CD4-positive, CD25-positive, alpha-beta regulatory T cell (primary cell): ENCODE measurements at places on chromosomes 5 and 9. TPM values are rescaled to one million over a fixed set of nuclear protein-coding genes. Genes with fewer than 3 reads are reported as not detected.

GRCh38 chr9:127967151-127967809, 13.5 kb downstream of the EEIG1 start:
- no peak for DNase-seq
- H3K4me1 ChIP-seq = peaks cover 98% of the 10 kb centered on the region
- H3K27ac ChIP-seq = peak overlapping the region; percentile 91
- no peaks in the 10 kb centered on the region for H3K27me3 ChIP-seq

- peaks cover 43% of the 10 kb centered on the region for H3K36me3 ChIP-seq
- H3K27me3 ChIP-seq = no peaks in the 10 kb centered on the region
- DNase-seq = no peak
- no peak overlapping the region for H3K4me3 ChIP-seq
These were observed 2.6 kb downstream of the EXOC3 start for GRCh38 chr5:445591-445990.

- peak overlapping the region; percentile 55 for H3K27ac ChIP-seq
- peak; percentile 19 for DNase-seq
- H3K36me3 ChIP-seq = no peaks in the 10 kb centered on the region
- no peaks in the 10 kb centered on the region for H3K27me3 ChIP-seq
- peaks cover 37% of the 10 kb centered on the region for H3K4me1 ChIP-seq
These were observed 831 bp downstream of the KLHL3 start for GRCh38 chr5:137734962-137735554.

- no peak overlapping the region for H3K4me3 ChIP-seq
- no peaks in the 10 kb centered on the region for H3K36me3 ChIP-seq
- no peak overlapping the region for H3K27ac ChIP-seq
- DNase-seq = no peak
- H3K27me3 ChIP-seq = no peaks in the 10 kb centered on the region
These were observed 7.5 kb upstream of the PAM start for GRCh38 chr5:102747386-102748166.

DNA sequence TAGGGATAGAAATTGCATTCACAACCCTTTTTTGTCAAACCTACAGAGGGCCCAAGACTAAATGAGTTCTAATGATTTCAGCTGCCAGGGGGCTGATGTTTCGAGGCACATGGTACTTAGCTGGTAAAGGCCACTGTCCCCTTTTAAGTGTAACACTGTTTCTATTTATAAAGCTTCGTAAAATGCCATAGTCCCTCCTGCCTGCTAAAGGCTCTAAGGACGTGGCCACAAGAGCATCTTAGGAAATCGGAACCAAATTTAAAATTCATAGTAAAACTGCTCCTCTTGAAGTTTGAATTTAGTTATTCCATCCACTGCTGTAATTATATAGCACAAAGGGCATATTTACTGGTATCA, 170.3 kb upstream of the WWC1 start:
- H3K27ac ChIP-seq = no peak overlapping the region
- DNase-seq = no peak
- H3K27me3 ChIP-seq = no peaks in the 10 kb centered on the region
- H3K4me3 ChIP-seq = no peak overlapping the region

DNA sequence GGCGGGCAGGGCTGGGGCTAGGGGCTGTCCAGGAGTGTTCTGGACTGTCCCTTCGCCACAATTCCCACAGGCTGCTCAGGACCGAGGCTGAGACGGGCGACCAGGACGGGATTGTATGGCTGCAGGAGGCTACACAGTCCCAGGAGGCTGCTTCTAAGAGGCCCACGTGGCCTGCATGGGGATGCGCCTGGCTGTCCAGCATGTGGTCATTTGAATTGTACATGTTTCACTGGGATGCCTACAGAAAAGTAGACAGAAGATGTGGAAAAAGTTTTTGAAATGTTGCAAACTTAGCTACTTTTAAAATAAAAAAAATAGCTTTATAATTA, 32.6 kb upstream of the SPTLC1 start:
- no peak overlapping the region for H3K4me3 ChIP-seq
- H3K27ac ChIP-seq = no peak overlapping the region

GRCh38 chr9:72203205-72203803, 54.1 kb downstream of the GDA start:
- H3K4me1 ChIP-seq = no peaks in the 10 kb centered on the region
- H3K27ac ChIP-seq = no peak overlapping the region
- no peaks in the 10 kb centered on the region for H3K36me3 ChIP-seq

EGFL7 gene
- polyA plus RNA-seq = not detected

WDR5 gene
- 11.4 TPM for polyA plus RNA-seq

PCDHA7 gene
- not detected for polyA plus RNA-seq
